Posterior cingulate gyrus (tissue), 11 donors: ENCODE measurements at places on chromosomes 4 and X.

DNA sequence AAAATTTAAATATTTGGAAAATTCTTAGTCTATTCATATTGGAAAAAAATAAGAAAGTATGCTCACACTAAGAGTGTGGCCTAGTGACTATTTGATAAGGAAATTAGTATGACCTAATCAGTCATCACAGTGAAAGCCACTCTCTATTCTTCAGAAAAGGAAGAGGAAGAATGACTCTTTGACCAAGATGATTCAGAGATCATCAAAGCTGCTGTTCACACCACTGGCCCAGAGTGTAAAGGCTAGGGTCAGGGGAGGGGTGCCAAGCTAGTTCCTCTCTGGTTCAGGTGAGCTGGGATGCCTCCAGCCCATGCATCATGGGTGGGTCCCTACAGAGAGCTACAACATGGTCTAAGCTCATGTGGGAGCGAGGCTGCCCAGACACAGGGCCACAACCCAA, 396.9 kb upstream of the NDST3 start:
- DNase-seq, result no peak

DNA sequence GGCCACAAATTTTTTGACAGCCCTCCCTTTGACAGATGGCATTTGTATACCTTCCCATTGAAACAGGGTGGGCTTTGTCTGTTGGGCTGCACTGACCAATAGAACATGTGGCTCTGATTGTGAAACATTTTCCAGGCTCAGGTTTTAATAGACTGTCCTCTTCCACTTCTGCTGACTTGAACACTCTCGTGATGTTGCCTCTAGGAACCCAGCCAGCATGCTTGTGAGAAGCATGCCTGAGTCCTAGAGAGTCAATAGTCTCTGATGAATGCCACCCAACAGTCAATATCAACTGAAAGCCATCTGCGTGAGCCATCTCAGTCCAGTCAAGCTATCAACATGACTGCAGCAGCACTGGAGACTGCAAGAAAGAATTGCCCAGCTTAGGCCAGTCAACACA, 290.0 kb downstream of the SLC7A11 start:
- DNase-seq, result no peak

DNA sequence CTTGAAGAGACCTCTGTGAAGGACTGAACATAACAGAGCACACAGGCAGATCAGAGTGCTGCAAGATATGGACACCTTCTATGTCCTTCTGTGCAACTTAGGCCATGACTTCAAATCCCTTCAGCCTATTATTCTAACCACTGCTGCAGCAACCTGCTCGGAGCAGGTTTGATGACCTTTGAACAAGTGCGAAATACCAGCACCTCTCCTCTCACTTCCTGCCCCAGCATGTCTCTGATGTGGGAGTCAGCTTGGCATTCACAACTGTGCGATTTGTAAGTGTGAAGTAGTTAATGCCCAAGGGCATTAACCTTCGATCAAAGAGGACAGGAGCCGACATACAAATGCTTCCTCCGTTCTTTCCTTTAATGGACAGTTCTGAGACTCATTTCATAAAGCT, 1.6 kb upstream of the EXOC1 start:
- DNase-seq, result no peak

GRCh38 chr4:140052050-140052449, 101.9 kb downstream of the MAML3 start:
- no peak for DNase-seq

DNA sequence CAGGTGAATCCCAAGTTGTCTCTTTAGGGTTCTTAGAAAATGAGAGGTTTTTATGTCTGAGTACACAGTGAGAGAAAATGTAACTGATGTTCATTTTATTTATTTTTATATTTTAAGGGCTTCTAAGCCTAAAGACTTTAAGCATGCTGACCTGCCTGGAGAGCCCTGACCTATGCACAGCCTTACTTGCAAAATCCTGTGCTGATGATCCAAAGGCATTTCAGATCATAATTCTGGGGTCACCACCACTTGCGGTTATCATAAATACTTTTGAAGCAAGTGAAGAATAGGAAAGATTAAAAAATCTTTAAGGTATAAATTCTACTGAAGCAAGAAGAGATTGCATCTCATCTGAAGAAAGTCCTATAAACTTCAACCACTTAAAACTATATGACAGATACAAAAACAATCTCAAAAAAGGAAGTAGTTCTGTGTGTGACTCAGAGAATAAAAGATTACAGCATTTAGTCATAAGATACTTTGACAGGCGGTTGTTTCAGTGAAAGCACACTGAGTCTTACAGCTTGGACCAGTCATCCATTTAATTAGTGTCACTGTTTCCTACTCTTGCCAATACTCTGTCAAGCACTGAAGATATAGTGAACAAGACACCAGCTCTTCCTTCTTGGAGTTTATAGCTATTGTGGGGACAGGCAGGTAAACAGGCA, 245.2 kb upstream of the DIPK2B start:
- DNase-seq, result no peak

- DNase-seq, result peak; percentile 33
Observed at GRCh38 chr4:143140696-143141095, 44.0 kb upstream of the USP38 start.

GRCh38 chrX:72461766-72462165, 110.9 kb downstream of the HDAC8 start:
- DNase-seq, result no peak

- no peak for DNase-seq
Observed at GRCh38 chr4:35644591-35644990, 599.7 kb downstream of the ARAP2 start.

DNA sequence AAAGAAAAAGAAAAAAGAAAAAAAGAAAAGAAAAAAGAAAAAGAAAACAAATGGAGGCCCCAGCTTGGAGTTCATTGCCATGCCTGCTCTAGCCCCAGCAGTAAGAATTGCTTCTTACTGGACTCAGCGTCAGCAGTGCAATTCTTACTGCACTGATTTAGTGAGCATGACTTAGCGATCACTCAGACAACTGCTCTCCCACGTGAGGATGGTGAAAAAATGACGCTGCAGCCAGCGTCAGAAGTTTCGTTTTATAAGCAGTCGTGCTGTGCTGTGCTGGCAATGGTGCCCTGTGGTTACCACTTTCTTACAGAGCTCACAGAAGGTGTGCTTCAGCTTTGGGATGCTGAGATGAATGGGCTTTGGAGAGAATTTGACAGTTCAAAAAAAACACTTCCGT, 68.3 kb upstream of the DDX3X start:
- peak; percentile 74 for DNase-seq

DNA sequence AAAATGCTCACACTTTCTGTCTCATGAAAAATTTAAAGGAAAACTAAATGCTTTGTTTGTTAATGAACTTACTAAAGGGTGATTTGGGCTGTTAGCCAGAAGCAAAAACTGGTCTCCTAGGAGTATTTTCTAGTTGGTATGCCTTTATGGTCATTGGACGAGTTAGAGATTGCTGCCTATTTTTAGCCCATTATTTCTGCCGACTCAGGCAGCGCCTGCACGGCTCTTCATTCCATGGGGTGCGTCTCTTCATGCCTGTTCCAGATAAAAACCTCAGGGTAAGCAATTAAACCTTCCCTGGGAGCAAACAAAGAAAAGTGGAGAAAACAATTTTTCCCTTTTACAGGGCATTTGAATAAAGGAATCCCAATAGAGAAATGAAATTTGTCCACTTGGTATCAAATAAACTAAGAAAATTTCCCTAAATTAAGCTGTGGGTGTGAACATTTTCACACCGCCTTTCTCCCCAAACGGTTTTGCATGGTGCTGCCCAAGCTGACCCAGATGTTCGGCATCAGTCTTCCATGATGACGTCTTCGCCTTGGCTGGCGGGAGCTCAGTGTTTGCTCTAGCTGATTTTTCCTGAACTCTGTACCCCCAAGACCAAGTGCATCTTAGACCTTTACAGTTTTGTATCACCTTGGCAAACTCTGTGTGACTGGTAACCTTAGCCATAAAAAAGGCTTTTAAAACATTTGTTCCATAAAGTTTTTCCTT, 61.7 kb upstream of the ADGRG2 start:
- no peak for DNase-seq

DNA sequence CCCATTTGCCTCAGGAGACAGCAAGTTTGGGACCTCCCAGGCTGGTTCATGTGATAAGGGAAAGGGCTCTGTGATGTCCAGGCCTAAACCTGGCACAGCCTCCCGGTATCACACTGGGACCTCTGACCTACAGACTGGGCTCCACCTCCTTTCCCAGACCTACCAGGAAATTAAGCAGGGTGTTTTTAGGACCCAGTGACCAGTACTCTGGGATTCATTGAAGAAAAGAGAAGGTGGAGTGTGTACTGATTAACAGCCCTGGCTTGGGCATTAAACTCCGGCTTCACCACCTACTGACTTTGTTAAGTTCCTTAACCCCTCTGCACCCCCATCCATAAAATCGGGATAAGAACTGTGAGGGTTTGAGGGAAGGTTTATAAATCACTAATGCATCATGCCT, 28.6 kb downstream of the ASB9 start:
- no peak for DNase-seq

DNA sequence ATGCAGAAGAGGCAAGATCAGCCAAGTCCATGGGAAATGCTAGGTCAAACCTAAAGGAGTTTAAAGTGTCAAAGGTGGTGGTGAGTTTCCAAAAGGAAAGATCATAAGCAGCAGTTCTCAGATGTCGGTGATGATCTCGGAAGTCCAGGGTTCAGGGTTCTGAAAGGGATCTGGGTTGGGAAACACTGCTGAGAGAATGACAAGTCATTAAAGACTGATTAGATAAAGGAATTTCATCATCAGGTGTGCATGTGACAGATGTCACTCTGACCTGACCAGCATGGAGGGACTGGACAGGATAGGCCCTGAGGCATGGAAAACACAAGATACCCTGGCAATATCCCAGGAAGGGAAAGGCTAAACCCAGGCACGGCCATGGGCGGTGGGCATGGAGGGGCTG, 195.7 kb upstream of the TBL1X start:
- DNase-seq, result no peak

GRCh38 chr4:77471821-77472495, 133.7 kb upstream of the CXCL13 start:
- DNase-seq, result no peak

GRCh38 chr4:139368998-139369397, 66.7 kb upstream of the NDUFC1 start:
- no peak for DNase-seq

DNA sequence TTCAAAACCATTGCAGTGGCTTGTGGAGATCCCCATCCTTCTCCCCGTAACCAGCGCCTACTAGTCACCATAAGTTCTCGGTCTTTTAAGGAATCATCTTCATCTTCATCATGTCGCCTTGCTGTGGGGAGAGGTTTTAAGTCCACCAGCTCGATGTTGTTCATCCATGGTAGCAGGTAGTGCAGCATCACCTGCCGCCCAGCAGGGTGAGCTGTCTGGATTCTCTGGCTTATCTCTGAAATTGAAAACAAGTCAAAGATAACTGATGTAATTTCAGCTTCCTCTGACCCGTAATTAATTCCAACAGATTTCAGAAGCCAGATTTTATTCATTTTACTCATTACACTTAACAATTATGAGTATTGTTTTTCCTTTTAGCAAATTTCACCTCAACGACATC, 67.4 kb downstream of the ZAR1 start:
- no peak for DNase-seq

- no peak for DNase-seq
Observed at GRCh38 chrX:105876658-105877057, 54.3 kb downstream of the NRK start.

GRCh38 chrX:96440941-96441340, 243.7 kb upstream of the DIAPH2 start:
- DNase-seq, result no peak

DNA sequence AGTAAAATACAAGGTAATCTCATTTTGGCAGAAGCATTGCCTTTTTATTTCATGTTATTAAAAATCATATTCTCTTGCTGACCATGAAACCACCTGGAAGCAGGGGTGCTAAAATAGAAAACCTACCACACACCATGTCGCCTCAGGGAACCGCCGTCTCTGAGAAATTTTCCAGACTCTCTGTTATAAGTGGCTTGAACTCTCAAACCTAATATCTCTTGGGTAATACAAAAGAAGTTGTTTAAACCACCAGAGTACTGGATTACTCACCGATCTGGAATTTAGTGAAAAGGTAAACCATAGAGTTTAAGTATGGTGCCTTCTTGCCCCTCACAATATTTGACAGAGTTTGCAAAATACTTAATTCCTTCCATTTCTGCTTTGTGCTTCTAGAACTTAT, 27.7 kb downstream of the ENPP6 start:
- DNase-seq, result no peak

DNA sequence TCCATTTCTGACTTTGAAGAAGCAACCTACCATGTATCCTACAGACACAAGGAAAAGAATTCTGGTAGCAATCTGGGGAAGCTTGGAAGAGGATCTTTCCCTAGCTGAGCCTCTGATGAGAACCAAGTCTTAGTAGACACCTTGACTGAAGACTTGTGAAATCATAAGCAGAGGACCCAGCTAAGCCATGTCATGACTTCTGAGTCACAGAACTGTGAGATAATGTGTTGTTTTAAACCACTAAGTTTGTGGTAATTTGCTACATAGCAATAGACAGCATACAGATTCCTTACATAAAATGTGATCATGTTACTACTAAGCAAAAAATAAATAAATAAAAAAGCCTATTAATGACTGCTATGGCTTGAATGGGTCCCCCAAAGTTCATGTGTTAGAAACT, 71.3 kb upstream of the ANKRD50 start:
- no peak for DNase-seq

GRCh38 chr4:94564252-94564651, 112.5 kb downstream of the PDLIM5 start:
- DNase-seq, result no peak

- DNase-seq, result no peak
Observed at GRCh38 chr4:156476359-156476758, 495.2 kb downstream of the PDGFC start.

DNA sequence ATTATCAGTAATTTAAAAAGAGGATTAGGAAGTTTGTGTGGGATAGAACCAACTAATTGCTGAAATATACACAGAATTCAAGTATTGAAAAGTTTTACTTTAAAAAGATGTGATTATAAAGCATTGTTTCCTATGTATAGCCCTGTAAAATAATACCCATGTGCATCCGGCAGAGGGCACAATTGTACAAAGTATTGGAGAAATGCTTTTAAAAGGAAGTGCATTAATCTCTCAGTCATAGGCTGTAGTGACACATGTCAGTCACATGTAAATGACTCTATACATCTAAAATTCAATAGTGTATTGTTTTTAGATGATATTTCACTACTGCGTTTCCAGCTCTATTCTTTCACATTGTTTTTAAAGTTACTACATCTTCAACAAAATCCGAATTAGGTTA, 9.7 kb upstream of the GEMIN8 start:
- no peak for DNase-seq

DNA sequence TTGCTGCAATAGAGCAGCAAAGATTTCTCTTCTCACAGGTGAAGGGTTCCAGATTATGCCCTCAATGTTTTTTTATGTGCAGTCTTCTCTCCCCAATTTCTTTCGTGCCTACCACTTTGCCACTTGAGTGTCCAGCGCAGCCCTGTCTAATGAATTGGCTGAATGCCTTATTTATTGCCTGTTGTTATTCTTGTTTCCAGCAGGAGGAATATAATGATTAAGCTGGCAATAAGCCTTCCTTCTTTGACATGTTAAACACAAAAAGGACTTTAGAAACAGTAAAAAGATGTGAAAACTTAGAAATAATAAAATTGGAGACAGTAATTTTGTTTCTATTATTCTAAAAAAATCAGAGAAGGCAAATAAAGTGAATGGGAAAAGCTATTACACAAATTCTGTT, 34.6 kb upstream of the FRAS1 start:
- DNase-seq, result no peak

GRCh38 chr4:59091146-59092142, 1981.3 kb upstream of the IGFBP7 start:
- peak; percentile 63 for DNase-seq
